Epithelial cell of esophagus (primary cell): ENCODE measurements at places on chromosomes 2 and 18.

DNA sequence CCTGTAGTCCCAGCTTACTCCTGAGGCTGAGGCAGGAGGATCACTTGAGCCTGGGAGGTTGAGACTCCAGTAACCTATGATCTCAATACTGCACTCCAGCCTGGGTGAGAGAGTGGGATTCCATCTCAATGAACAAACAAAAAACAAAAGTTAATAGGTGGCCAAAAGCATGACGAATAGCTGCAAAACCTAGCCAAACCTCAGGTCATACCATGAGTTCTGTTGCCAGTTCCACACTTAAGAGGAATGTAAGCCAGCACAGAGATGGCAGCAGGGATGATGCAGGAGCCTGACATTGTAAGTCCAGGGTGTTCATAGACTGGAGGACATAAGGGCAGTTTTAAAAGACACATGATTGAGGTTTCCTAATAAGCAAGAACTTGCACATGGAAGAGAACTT lies 55.3 kb upstream of the RMDN2 start:
- DNase-seq, result peak; percentile 52

DNA sequence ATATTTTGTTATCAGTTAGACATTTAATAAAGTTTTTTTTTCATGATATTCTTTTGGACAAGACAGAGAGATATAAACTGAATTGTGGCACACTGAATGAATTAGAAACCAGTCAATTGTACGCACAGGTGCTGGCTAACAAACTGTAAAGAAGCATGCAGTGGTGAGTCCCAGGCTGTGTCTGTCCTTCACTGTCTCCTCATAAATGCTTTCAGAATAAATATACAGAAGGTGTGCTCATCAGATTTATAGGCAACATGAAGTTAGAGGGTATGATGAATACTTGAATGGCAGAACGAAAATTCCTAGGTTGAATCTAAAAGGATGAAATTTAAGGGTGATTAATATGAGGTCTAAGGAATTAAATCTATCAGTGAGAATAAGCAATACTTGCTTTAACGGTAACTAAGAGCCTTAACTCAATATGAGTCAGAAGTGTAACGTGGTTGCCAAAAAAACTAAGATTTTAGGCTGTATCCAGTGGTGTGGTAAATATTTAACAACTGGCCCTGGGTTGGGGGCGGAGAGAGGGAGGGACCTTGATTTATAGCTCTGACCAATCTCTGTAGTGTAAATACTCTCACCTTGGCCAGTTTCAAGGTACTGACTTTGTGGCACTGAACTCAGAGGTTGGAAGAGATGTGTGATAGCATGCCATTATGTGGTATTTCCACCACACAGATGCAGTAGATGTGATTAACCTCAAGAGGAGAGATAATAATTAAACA lies 41.9 kb upstream of the AAK1 start:
- DNase-seq, result no peak

- DNase-seq, result peak; percentile 39
Measured at GRCh38 chr2:240224676-240225075, 84.2 kb upstream of the OTOS start.

DNA sequence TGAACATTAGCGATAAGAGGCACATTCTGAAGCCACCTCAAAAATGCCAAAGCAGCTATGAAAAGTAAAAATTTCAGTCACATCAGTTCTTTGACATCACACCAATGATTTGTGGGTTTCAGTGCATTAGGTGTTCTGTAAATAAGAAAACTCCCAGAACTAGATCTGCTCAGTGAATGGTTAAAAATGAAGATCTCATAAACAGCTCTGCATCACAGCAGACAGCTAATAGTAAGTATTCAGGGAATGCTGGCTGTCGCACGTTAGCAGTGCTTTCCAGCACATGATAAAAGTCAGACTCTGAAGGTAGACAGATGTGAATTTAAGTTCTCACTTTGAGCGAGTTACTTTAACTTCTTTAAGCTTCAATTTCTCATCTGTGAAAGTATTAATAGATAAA lies 154.9 kb downstream of the SATB2 start:
- no peak for DNase-seq

DNA sequence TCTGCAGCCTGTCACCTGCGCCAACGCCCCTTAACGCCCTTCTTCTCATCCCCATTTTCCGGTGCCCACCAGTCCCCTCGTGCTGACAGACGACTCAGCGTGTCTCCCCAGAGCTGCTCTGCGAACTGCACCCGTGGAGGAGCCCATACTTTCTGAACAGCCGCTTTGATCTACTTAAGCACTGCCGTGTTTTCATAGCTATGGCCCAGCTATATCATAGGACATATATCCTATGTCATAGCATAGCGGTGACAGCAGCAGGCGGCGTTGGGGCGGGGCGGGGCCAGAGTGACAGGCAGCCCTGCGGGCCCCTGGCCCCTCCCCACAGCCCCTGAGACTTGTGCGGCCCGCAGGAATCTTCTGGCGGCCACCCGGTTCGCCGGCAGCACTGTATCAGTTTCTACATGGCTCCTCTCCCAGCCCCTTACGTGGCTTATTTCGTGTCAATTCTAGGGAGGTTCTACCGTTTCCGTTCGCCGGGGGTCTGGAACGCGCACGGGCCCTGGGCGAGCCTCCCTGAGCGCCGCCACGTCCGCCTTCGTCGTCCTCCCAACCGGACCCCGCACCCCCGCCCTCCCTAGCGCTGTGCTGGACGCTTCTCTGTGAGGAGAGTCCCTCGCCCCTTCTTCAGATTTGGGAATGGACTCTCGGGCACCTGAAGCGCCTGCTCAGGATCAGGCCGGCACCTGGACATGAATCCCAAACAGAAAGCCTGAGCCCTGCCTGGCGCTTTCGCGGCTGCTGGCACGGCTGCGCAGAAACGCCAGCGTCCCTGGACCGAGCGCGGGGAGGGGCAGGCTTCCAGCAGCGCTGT lies 35.4 kb downstream of the PTPN18 start:
- peak; percentile 74 for DNase-seq
